ENCODE measurements at places on chromosomes 2 and 18.

DNA sequence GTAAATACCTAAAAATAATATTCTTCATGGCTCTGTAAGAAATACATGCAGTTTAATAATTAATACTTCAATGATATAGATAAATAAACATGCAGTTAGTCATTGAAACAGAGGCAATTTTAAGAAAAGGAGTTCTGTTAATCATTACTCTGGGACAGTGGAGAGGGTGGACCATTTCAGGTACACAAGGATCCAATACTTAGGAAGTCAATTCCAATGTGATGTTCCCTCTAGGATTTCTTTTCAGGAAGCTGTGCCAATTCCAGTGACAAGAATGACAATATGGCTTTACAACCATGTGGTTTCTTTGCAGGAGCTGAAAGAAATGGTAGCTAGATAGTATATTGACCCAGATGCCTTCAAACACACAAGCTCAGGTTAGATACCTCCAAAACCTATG is 175.8 kb upstream of the NETO1 start:
- DNase-seq, result no peak

DNA sequence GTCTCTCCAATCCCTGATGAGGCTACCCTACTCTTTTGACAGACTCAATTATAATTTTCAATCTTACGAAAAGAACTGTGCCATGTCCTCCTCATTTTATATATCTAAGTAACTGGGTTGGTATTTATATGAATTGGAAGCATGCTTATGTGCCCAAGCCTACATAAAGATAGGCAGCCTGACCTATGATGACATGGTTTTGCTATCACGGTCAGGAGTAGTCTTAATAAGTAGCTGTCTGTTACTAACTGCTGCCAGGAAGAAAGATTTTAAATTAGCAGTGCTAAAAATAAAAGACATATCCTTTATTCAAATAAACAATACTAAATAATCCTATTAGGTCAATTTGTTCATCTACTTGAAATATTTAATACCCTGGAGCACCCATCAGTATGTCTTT is 102.0 kb upstream of the DTNA start:
- no peak for DNase-seq

GRCh38 chr2:71609029-71609428 is 155.7 kb downstream of the DYSF start:
- peak; percentile 72 for DNase-seq

DNA sequence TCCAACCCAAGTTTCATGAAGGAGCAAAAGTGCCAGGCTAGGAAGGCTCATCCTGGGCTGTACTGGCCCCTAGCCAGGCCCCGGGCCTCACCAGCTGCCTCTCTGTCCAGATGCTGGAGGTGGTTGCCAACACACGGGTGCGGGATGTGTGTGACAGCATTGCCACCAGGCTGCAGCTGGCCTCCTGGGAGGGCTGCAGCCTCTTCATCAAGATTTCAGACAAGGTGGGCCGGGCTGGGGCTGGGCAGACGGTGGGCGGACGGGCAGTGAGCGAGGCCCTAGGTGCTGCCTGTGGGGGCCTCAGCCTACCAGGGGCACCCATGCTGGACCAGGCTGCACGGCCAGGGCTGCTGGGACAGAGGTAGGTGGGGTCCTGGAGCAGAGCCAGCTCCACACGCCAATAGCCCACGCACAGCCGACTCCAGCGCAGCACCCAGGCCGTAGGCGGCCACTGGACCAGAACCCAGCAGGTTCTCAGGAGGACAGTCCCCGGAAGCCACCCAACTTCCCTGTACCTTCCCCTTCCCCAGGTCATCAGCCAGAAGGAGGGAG is 11.8 kb upstream of the GPR17 start:
- DNase-seq, result no peak

- DNase-seq, result no peak
Observed at GRCh38 chr2:43228756-43229659, 2.6 kb upstream of the ZFP36L2 start.

- DNase-seq, result no peak
Observed at GRCh38 chr2:74232426-74232825, 34.0 kb downstream of the MTHFD2 start.

GRCh38 chr2:30208453-30208852 is 22.9 kb upstream of the LBH start:
- no peak for DNase-seq

GRCh38 chr2:10387033-10387432 is 61.1 kb downstream of the ODC1 start:
- DNase-seq, result no peak

DNA sequence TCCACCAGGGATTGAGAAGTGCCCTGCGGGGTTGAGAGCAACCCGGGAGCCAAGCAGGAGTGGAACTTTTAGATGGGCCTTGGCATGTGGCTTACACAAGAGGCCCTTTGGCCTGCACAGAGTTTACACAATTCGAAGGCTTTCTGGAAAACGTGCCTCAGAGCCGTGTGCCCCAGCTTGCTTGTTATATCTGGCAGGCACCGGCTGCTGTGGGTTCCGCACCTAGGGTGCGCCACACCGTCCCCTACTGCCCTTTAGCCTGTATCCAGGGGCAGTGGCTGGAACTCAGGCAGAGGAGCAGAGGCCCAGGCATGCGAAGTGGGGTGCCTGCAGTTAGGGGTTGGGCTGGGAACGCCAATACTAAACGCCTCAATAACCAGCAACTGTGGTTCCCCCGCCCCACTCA is 32.9 kb upstream of the EDAR start:
- DNase-seq, result no peak

DNA sequence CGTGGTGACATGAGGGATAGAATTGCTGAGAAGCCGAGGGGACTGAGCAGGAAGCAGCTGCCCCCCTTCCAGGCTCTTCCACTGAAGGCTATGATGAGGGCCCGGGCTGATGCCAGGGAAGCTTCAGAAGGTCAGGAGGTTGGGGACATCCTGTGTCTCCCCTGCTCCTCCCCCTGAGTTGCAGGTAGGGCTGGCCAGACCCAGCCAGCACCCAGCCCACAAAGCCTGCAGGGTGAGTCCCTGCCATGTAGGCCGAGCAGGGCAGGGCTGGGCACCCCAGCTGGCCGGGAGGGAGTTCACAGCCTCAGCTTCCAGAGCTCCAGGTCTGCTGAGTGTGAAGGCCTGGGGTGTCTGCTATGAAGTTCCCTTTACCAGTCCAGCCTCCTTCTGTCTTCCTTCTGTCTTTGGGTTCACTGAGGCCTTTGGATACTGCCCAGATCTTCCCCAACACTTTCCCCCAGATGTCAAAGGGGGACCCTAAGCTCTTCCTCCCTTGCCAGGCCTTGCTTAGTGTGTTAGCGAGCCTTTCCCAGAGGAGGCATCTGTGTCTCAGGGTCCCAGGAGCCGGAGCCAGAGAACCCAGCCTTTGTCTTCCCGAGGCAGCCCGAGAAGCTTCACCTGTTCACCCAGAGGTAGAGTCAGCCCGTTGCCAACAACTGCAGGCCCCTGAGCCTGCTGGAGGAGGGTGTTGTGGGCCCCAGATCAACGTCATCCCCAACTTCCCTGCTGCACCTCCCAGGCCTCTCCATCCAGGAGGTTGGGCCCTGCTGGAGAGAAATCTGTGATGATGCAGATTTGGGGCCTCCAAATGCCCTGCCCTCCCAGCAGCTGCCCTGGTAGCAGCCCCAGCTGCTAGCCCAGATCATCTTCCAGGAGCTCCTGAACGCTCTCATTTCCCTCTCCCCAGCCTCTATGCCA is 3.6 kb upstream of the NCL start:
- DNase-seq, result no peak

DNA sequence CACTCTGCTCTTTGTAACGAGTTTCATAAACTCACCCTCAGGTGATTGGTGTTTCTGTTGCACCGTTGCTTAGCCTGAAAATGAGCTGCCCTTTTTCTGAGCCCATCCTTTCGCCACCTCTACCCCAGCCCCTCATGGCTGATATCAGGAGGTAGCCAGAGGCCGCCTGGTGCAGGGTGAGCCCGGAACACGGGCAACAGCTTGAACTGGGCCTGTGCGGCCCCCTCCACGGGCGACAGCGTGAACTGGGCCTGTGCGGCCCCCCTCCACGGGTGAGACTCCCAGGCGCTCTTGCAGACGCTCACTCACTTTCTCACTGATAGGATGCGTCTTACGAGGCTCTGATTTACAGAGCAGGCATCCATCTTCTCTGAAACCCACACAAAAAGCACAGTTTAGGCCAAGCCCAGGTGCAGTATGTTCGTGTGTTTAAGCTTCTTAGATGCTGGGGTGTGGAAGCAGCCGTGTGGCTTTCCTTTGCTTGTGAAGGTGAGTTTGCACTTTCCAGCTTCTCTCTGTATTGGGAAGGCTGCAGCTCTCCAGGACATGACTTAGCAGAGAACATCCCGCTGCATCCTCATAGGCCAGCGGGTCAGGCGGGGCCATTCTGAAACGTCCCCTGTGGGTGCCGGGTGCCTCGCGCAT is 83.5 kb downstream of the NFATC1 start:
- peak; percentile 51 for DNase-seq

GRCh38 chr2:172374318-172375240 is 52.8 kb upstream of the ITGA6 start:
- no peak for DNase-seq

GRCh38 chr18:69215161-69215560 is 185.5 kb upstream of the DOK6 start:
- DNase-seq, result no peak

- DNase-seq, result peak; percentile 83
Observed at GRCh38 chr2:33216508-33217182, 259.8 kb upstream of the RASGRP3 start.

GRCh38 chr18:59916746-59917145 is 16.9 kb downstream of the PMAIP1 start:
- no peak for DNase-seq

- DNase-seq, result no peak
Observed at GRCh38 chr2:115165529-115166109, 723.2 kb downstream of the DPP10 start.

GRCh38 chr2:178674122-178674521 is 133.1 kb downstream of the TTN start:
- no peak for DNase-seq

GRCh38 chr2:69080071-69080470 is 67.1 kb downstream of the ANTXR1 start:
- DNase-seq, result no peak

- no peak for DNase-seq
Observed at GRCh38 chr2:29962922-29963321, 41.5 kb upstream of the ALK start.

DNA sequence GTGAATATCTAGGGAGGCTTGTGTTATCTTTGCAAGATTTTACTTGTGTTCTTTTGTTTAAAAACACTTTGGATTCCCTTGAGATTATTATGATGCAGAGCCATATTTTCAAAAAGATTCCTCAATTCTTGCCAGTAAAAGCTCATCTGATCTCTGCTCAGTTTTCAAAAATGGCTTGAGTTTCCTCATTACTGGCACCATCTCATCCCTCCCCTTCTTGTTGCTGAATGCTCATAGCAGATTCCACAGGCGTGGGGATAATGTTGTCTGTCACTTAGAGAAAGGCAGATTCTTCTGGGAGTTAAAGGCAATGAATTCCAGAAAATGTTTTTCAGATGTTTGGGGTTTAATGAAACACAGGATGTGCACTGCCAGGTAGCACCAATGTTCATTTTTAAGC is 170.4 kb upstream of the TANK start:
- no peak for DNase-seq

- DNase-seq, result no peak
Observed at GRCh38 chr2:31137211-31138036, 816 bp downstream of the GALNT14 start.

- DNase-seq, result no peak
Observed at GRCh38 chr18:25686960-25687500, 335.1 kb upstream of the ZNF521 start.

GRCh38 chr2:218992703-218993344 is 398 bp downstream of the CRYBA2 start:
- DNase-seq, result no peak

- DNase-seq, result no peak
Observed at GRCh38 chr2:74763962-74764428, 69.9 kb upstream of the HK2 start.

DNA sequence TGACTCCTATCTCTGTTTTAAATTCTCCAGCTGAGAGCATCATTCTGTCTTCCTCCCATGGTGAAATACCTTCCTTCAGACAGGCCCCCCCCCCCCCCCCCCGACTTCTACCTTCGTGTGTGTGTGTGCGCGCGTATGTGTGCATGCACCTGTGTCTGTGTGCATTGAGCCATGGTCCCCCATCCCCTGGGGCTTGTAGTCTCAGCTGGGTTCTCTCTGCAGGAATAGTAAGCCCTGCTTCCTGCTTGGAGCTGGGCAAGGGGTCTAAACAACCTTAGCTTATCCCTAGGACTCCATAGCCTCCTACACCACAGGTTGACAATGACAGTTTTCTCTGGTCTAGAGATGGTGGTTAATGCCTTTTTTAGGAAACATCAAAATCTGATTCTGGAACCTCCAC is 427.5 kb upstream of the KLHL29 start:
- DNase-seq, result no peak

DNA sequence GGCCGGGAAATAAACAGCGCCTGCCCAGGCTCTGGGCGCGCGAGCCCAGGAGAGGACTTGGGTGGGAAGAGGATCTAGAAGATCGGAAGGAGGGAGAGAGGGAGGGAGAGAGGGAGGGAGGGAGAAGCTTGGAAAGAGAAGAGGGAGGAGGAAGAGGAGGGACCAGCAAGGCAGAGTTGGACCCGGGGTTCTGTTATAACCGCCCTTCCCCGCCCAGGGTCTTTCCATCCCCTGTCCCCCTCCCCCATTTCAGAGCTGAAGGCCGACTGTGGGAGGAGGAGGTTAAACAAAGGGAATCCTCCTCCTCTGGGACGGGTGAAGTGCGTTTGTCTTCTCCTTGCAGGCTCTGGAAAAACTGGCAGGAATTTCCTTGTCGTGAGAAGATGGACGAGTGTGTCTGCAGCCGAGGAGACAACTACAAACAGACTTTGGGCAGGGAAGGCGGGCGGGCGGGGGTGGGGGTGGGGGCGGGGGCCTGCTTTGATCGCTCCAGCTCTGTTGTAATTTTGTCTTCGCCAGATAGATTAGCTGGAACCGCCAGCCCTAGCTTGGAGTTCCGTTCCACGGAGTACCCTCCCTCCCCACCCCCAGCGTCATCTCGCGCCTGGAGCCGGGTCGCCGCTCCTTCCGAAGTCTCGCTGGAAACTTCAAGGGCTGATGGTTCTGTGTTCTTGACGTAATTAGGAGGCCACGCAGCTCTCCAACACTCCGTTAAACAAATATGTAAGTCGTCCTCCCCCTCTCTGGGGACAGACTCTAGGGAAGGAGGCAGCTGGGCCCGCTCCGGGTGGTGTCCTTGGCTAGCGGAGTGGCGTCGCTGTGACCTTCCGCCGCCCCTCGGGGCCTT is 6.4 kb upstream of the SP9 start:
- no peak for DNase-seq

DNA sequence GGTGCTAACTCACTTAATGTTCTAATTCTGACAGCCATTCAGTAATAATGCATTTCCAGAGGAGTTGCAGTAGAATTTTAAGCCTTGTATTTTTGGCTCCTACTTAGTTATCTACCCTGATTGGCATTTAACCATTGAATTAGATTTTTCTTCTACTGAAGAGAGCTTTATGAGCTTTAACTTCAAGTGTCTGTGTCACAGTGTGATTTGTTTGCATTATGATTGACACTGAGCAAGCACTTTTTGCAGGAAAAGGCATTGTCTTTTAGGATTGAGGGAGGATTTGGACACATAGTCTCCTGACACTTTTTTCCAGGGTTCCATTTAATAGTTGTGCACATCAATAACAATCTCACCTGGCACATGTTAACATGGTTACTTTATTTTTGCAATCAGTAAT is 26.7 kb downstream of the LYPD6 start:
- no peak for DNase-seq

- DNase-seq, result no peak
Observed at GRCh38 chr2:186426153-186427016, 59.7 kb upstream of the ZC3H15 start.

- no peak for DNase-seq
Observed at GRCh38 chr2:131043199-131044074, 49.8 kb downstream of the FAM168B start.

Data from cardiac septum (tissue), 1 donor.